ENCODE measurements at places on chromosomes 1 and 21.

DNA sequence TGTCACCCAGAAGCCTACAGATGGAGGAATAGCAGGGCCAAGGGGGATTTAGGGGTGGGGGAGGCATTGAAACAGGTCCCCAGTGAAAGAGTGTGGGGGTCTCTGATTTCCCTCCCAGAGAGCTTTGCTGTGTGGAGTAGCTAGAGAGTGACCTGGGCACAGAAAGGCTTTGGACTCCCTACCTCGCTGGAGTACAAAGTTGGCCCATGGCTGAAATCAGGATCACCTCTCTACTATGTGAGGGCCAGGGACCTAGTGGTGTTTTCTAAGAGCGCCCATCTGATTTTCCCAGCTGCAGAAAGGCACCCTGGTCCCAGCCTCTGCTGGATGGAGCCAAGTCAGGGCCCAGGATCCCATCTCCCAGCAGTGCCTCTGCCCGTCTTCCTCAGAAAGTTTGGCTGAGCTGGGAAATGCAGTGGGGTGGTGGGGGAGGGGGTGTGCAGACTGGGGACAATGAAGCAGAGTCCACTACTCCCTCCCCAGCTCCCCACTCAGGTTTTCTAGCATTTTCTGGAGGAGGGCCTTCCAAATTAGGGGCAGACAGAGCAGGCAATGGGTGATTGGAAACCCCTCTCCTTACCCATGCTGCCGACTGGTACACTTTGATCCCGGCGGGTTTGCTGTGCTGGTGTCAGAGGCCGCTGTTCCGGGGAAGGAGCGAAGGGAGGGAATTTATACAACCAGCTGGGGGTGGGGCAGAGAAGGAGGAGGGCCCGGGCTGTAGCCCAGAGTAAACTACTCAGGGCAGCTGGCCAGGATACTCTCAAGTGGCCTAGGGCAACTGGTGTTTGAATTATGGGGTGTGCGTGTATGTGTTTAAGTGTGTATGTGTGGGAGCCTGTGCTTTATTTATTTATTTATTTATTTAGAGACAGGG lies at the start of gene SELENBP1:
Gene SELENBP1, minus strand, starts transcription at position 648 of the 877 bp plus-strand sequence. Its CDS starts 64 bp downstream, at position 584.
- DNase-seq = peak; percentile 62

DNA sequence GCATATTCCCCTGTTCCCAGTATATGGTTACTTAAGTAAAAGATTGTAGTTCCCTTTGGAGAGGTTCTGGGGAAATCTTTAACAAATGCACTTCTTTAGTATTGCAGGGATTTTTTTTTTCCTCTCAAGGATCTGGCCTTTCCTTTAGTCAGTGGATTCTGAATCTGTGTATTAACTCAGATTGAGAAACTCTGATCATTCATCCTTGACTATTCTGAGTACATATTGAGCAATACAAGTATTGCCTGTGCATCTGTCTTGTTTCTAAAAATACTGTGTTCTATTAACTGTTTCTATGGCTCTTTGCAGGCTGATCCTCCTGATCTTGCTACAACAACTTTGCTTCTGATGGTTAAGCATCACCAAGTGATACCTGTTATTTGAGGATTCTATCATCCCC lies 67.8 kb upstream of the FGGY start:
- no peak for DNase-seq

DNA sequence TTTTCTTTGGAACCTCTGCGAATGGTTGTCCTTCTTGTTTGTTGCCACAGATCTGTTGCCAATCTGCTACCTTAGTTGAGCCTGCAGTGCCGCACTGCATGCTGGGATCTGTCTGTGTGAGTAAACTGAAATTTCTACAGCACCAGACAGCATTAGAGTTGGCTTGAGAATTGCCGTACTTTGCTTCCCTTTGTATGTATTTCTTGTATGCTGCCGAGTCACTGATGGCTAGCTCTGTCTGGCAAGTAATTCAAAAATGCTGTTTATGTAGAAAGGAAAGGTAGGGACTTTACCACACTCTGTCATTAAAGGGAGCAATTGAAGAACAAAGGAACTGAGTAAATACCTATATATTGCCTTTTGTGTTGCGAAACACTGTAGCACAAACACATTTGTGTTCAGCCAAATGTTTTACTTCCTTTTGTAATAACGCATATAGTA lies 857.4 kb downstream of the USP25 start:
- DNase-seq = peak; percentile 80

DNA sequence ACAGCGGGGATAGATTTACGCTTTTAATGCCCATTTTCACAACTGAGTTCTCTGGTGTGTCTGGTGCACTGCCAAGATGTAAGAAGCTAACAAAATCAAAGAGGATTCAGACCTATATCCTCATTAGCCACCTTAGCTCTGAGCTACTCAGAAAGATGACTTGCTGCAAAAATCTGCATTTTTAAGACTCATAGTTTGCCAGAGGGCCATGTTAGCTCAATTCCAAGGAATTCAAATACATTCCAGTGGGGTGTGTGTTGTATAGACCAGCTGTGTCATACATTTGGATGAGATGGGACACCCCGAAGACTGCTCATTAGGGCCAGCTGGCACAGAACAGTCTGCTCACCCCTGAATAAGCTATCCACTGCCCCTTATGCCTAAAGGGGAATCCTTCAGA lies 8.9 kb downstream of the DENND2D start:
- peak; percentile 69 for DNase-seq

GRCh38 chr1:161000736-161001480 lies 20.0 kb downstream of the F11R start:
- DNase-seq = no peak

DNA sequence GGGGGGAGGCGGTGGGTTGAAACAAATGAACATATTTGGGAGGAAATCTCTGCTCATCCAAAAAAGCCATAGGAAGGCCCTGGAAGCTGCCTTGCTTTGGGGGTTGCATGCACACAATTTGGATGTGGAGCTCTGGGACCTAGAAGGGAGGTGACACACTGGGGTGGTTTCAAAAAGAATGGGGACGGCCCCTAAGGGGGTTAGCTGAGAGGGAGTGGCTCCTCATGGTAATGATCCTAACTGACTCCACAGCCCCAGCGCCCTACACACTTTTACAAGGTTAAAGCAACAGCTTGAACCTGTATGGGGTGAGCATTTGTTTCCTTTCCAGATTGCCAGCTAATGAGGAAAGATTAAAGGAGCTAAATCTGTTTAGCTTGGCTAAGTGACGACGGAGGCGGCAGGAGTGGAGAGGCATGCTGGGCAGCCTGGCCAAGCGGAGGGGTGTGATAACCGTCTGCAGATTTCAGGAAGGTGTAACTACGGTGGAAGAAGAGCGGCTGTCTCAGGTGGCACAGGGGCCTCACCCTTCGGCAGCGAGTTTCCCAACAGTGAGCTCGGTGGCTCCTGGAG lies 107.3 kb downstream of the RNF220 start:
- DNase-seq = no peak

DNA sequence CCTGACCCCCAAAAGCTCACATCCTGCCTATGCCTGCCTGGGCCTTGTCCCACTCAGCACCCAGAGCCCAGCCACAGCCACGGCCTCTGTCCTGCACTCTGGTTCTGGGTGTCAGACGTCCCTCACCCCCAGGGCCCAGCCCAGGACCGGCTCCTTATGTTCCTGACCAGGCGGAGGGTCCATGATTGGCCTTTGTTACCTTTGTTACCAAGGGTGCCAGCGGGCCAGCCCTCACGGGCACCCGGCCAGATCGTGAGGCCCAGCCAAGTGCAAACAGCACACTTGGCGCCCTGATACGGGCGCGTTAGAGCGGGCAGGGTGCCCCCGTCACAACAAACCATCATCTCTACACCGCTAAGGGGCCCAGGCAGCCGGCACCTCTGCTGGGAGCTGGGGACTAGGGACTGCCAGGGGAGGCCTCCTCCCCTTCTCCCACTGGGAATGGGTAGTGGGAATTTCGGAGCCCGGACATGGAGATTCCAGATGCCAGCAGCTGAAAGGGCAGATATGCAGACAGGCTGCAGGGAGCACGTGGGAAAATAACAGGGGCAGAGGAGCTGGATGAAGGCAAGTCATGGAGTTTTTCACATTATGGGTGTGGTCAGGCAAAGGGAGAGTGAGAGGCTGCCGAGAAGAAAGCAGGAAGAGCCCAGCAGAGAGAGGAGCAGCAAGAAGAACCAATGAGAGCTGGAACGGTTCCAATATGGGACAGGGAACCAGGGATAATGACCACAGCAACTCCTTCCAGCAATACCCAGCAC lies 22.1 kb downstream of the HSPG2 start:
- no peak for DNase-seq

GRCh38 chr1:111099289-111099688 lies 40.6 kb downstream of the DRAM2 start:
- no peak for DNase-seq

DNA sequence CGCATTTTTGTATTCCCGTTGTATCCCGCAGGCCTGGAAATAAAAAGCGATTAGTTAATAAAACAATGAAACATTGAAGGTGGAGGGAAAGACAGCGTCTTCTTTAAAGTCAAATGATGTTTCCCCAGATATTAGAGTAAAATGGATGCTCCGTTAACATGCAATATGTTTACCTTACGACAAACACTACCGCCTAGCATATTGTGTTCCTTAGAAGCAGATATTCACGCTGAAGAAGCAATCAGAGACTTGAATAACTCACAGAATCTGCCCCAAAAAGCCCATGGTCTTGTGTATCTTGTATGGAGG lies 583 bp upstream of the B4GALT3 start:
- no peak for DNase-seq

Data from MG63 (cell line).